A549 treated with DMSO at 1 μM for 4 hours (cell line): ENCODE measurements at places on chromosomes 5 and 9. TPM values are rescaled to one million over a fixed set of nuclear protein-coding genes. Genes with fewer than 3 reads are reported as not detected.

Gene CMBL
- 19.2 to 23.5 TPM (median 22.2 TPM) in 5 replicates for total RNA-seq

Gene RFX3
- 1.6 to 2.4 TPM (median 2.1 TPM) in 5 replicates for total RNA-seq

Gene IL13
- total RNA-seq = 0.06 to 0.11 TPM in 2 of 5 replicates, not detected in the others

Gene SLC28A3
- total RNA-seq = 0.01 TPM in 1 of 5 replicates, not detected in the others

Gene GDA
- 0.84 to 1.5 TPM (median 1.2 TPM) in 5 replicates for total RNA-seq
